ENCODE measurements at places on chromosomes 12 and 14. TPM values are rescaled to one million over a fixed set of nuclear protein-coding genes. Genes with fewer than 3 reads are reported as not detected.
A peak's percentile ranks its signal among the peaks of the same experiment; 100 is the strongest.

GRCh38 chr14:100785626-100786025 is 40.3 kb upstream of the MEG3 start:
- DNase-seq, result no peak

DNA sequence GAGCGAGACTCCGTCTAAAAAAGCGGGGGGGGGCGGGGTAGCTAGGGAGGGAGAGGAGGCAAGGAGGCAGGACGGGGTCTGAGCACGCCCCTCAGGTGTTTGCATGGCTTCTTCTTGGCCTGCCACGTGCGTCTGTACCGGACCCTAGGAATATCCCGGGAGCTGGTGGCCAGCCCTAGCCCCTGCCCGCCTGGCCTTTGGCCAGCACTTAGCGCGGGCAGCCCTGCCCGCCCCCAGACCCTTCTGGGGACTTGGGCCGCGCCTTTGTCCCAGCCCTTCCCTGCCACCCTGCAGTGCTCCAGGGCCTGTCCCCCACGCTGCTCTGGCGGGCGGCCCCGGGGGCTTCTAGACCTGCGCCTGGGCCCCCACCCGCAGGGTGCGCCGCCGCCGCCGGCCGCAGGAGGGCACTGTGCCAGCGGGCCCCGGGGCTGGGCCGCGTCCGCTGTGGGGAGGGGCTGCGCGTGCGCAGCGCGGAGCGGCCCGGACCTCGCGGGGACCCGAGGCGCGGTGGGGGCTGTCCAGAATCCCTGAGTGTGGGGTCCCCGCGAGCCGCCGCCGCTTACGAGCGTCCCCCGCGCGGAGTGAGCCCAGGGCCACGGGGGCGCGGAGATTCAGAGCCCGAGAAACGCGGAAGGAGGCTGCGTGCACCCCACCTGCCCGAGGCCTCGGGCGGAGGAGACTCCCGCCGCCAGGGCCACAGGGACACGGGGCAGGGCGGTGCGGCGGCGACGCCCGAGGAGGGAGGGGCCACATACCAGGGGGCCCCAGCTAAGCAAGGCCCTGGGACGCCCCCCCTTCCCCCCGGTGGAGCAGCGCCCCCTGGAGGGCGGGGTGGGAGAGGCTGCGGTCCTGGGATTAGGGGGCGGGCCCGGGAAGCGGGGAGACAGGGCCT is 21.0 kb downstream of the SLC25A29 start:
- peak; percentile 74 for DNase-seq

- DNase-seq, result no peak
Measured at GRCh38 chr12:11732715-11733114, 83.2 kb downstream of the ETV6 start.

Gene ABCD2
- total RNA-seq, result 0.70 TPM

DNA sequence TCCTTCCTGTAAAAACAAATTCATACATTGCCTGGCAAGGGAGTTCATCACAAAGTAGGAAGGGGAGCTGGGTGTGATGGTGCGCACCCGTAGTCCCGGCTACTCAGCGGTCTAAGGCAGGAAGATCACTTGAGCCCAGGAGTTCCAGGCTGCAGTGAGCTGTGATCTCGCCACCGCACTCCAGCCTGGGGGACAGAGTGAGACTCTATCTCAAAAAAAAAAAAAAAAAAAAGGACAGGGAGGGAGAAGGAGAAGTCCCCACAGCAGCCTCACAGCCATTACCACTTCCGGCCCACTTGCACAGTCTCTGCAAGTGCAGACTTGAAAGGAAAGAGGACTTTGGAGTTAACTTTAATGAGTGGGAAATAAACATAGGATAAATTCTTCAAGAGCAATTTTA is 121.0 kb downstream of the FBXL14 start:
- no peak for DNase-seq

GRCh38 chr12:2959505-2960389 is 550 bp downstream of the TEAD4 start:
- DNase-seq, result peak; percentile 40

Gene KRT77
- not detected for total RNA-seq

DNA sequence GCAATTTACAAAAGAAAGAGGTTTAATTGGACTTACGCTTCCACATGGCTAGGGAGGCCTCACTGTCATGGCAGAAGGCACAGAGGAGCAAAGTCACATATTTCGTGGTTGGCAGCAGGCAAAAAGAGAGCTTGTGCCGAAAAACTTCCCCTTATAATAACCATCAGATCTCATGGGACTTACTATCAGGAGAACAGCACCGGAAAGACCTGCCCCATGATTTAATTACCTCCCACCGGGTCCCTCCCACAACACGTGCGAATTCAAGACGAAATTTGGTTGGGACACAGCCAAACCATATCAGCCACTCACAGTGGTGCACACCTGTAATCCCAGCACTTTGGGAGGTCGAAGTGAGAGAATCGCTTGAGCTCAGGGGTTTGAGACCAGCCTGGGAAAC is 68.5 kb downstream of the FBXL14 start:
- DNase-seq, result no peak

- DNase-seq, result no peak
Measured at GRCh38 chr12:81705586-81705985, 53.6 kb downstream of the PPFIA2 start.

DNA sequence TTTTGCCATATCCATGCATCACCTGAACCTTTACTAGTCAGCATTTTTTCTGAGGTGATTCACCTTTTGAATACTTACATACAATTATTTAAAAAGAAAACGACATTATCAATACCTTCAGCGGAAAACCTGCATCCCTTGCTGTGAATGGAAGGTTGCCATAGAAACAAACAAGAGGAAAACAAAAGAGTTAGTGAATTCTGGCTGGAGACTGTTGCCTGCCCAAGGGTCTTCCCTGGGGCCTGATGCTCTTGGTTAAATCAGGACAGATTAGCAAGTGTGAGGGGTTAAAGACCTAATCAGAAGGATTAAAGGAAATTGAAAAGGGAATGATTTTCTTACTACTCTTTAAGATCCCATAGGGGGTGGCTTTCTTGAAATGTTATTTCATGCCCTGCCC is 96.0 kb upstream of the WSCD2 start:
- DNase-seq, result no peak

DNA sequence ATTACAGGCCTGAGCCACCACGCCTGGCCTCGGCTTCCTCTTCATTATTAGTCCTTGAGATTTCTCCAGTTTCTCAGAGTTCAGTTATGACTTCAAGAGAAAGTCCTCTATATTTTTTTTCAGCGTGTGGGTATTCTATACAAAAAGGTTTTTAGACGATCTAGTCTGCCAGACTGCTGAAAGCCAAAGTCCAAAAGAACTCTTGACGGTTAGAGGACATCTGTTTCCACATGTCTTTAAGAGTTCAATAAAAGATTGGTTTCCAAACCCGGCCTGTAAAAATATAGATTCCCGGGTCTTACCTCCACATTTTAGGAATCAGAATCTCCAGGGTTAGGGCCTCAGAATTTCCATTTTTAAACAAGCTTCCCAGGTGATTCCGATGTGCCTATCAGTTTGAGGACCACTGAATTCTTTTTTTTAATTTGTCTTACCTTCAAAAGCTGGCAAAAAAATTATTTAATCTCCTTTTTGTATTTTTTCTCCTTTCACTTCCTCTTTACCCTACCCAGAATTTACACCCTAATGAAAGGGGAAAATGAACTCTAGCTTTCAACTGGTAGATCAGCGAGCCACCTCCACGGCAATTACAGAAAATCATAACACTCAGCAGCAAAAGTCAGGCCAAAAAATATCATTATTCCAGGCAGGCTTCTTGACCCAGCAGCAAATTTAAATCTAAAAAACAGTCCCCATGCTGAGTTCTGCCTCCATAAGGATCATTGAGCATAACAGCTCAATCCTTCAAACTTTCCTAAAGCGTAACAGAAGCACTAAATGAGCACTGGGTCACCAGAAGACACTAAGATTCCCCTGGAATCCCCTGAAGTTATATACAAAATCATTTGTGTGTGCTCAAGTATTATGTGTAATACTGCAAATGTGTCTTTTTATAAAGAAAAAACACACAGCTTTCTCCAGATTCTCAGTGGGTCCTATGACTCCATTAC is 8.7 kb downstream of the NT5DC3 start:
- DNase-seq, result no peak

DNA sequence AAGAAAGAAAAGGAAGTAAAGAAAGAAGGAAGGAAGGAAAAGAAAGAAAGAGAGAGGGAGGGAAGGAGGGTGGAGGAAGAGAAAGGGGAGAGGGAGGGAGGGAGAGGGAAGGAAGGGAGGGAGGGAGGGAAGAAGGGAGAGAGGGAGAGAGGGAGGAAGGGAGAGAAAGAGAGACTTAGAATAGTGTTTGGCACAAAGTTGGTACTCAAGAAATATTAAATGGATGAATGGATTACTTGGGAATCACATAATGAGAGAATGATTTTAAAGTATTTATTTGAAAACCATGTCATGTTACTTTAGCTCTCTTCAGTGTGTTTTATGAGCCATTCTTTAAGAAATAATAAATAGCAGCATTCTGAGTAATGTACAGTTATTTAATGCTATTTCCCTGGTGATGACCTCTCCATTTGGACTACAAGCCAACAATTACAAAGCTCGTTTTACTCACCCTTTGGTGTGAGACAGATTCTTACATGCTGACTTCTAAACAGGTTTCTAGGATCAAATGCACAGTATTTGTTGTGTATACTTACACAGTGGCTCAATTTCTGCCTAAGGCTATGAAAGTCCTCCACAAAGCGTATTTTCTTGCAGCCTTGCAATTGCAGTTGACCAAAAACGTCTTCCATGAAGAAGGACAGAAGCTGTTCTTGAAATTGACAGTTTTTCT is 861 bp downstream of the IL26 start:
- DNase-seq, result no peak

- DNase-seq, result no peak
Measured at GRCh38 chr14:101216366-101217079, 313.0 kb upstream of the RTL1 start.

Gene AKAP3
- total RNA-seq, result 3.5 TPM

DNA sequence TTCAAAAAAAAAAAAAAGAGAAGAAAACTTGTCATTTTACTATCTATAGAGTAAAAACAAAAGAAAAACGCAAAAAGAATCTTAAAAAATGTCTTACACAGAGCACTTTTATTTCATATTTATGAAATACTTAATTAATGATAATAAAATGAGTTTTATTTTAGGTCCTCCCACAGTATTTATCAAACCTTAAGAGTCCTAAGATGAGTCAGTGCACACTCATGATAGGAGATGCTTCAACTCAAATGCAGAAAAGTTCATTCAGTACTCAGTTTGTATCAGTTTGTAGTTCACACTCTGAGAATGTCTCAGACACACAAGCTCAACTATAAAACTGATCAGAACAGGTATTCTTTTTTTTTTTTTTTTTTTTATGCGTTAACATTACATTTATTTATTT is 41.7 kb downstream of the TRIM9 start:
- DNase-seq, result no peak

DNA sequence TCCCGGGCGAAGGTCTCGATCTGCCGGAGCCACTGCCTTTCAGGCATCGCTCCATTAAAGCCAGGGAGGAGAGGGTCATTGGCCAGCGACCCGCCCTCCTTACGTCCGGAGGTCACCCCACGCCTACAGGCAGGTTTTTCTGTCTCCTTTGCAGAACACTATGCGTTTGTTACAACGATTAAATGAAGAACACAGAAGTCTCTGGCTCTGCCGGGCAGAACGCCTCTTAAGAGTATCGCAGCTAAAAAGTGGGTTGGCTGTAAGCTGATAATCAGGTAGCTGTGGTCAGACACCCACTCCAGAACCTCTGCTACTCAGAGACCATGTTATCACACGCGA is 15.0 kb downstream of the OTX2 start:
- DNase-seq, result no peak

- DNase-seq, result no peak
Measured at GRCh38 chr14:22524784-22525161, 64.3 kb downstream of the DAD1 start.

Gene IFI27
- 9.5 TPM for total RNA-seq

Data from neural crest cell (in vitro differentiated cells).